ENCODE measurements at places on chromosomes 2 and 18. TPM values are rescaled to one million over a fixed set of nuclear protein-coding genes. Genes with fewer than 3 reads are reported as not detected.

DNA sequence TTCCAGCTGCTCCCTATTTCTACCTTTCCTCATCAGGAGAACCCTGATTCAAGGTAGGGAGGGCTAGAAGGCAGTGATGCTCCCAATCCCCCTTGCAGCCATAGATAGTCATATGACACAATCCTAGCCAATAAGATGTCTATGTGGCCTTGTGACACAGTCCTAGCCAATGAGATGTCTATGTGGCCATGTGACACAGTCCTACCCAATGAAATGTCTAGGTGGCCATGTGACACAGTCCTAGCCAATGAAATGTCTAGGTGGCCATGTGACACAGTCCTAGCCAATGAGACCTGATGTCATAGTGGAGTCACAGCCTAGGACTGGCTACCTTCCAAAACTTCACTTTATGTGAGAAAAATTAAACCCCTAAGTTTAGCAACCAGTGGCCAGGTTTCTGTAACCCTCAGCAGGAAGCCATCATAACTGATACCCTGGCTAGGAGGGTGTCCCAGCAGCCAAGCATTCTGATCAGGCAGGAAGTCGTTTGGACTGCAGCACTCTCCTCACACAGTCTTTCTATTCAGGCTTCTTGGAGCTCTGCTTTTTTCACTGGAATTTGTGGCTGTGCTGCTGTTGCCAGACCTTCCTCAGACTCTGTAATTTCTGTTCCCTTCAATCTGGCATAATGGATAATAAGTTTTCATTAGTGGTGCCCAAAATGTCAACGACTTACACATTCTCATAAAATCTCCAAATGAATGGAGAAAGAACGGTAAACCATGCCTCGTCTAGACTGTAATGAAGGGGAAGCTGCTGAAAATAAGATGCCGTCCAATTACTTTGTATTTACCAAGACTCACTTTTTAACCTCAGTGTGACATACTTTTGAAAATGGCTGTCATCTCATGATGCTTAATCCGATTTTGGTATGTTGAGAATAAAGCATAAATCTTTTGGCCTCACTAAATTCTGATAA lies 165.0 kb upstream of the NCKAP5 start:
- DNase-seq = no peak

DNA sequence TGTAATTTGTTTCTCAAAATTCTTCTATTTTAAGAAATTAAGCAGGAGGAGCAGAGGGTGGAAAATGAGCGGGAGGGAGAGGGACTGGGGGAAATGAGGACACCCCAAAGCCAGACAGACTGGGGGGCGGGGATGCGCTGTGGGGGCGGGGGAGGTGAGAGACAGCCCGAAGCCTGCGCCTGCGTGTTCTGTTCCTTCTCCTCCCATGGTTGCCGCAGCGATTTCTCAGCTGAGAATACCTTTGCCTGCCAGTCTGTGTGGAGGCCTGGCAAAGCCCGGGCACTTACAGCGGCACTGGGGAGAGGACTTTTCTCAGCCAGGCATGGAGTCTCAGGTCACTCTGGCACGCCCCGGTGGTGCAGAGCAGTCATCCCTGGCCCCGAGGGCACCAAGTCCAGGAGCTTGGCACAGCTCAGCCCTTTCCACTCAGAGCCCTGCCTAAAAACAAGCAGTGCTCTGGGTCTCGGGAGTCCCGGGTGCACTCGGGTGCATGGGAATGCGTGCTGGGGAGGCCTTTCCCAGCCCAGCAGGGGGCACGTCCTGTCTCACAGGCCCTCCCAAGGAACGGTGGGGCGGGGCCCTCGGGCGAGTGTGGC lies 289.3 kb upstream of the HS6ST1 start:
- DNase-seq = no peak

- DNase-seq = no peak
Observed at GRCh38 chr2:95292623-95293260, 4.4 kb upstream of the KCNIP3 start.

DNA sequence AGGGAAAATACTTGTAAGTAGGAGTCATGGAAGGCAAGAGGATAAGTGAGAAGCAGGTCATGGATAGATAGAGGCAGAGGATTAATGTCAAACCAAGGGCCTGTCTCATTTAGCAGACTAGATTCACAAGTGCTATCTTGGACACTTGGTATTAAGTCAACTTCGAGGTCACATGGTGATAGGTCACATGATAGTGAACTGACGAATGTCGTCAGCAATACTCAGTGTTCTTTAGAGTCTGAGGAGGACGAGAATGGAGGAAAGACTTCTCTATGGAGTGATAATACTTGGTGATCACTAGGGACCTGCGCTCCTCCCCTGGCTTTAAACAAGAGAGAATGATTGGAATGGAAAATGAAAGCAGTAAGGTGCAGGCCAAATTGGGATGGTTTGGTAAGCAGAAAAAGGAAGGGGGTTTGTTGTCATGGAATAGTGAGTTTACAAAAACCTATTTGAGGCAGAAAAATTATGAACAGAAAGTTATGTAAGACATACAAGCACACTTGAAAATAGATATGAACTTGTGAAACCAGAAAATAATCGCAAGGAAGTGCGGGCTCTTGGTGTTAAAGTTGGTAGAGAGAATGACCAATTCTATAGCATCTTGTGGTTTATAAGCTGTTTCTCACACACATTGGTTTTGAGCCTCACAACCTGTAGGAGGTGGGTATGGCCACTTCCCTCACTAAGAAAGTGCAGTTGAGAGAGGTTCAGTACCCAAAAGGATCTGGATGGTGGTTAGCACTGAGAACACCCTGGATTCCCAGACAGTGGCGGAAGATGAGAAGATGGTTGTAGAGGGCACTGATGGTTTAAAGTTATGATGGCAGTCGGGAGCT lies 141.5 kb downstream of the WDSUB1 start:
- no peak for DNase-seq

Gene PMAIP1
- polyA plus RNA-seq = 23.0 TPM

Gene IL1RN
- 0.92 TPM for polyA plus RNA-seq

Gene DOK6
- polyA plus RNA-seq = 2.7 TPM
